ENCODE measurements at places on chromosomes 6 and 20.

- DNase-seq, result no peak
Observed at GRCh38 chr6:43325876-43326275, 17.2 kb upstream of the CRIP3 start.

GRCh38 chr6:73796881-73797280 is 100.9 kb downstream of the CD109 start:
- no peak for DNase-seq

- DNase-seq, result no peak
Observed at GRCh38 chr20:533526-533925, 10.1 kb downstream of the CSNK2A1 start.

DNA sequence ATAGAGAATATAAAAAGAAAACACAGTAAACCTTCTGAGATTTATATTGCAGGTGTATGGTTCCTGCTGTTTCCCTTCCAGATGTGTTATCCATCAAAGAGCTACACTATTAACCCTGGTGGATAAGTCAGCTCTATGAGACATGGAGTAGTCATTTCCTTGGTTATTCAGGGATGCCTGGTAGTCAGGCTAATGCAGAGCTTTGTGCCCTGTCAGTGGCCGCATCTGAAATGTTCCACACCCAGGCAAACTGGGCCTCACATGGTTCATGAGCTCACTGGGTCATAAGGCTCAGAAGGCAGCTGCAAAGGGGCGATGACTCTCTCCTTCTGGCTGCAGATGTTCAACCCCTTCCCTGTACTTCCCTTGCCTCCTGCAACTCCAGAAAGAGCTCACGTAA is 473.6 kb downstream of the EPHA7 start:
- DNase-seq, result no peak

DNA sequence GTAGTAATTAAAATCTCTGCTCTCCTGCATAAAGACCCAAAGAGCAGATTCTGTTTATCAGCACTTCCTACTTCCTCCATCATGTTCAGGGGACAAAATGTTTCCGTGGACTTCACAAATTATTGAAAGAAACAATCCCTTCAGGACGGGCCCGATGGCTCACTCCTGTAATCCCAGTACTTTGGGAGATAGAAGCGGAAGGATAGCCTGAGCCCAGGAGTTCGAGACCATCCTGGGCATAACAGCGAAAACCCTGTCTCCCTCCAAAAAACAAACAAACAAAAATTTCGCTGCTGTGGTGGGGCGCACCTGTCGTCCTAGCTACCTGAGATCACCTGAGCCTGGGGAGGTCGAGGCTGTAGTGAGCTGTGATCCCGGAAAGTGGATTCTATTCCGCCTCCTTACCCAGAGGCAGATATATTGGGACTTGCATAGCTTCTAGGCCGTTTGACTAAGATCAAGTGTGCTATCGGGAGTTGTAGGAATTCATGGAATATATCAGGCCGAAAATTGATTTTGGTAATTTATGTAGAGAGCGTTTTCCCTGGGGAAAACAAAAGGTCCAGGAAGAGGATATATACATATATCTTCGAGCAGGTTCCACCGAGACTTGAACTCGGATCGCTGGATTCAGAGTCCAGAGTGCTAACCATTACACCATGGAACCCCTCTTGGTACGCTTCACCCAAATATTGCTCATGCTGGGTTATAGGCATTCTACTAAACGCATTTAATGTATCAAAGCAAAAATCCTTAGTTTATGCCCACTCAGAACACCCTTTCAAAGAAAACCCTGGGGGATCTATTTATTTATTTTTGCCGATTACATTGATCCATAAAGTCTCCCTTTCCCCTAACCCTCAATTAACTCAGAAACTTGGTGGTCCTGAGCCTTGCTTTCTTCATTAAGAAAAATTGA is 74.5 kb upstream of the ZNF184 start:
- no peak for DNase-seq

DNA sequence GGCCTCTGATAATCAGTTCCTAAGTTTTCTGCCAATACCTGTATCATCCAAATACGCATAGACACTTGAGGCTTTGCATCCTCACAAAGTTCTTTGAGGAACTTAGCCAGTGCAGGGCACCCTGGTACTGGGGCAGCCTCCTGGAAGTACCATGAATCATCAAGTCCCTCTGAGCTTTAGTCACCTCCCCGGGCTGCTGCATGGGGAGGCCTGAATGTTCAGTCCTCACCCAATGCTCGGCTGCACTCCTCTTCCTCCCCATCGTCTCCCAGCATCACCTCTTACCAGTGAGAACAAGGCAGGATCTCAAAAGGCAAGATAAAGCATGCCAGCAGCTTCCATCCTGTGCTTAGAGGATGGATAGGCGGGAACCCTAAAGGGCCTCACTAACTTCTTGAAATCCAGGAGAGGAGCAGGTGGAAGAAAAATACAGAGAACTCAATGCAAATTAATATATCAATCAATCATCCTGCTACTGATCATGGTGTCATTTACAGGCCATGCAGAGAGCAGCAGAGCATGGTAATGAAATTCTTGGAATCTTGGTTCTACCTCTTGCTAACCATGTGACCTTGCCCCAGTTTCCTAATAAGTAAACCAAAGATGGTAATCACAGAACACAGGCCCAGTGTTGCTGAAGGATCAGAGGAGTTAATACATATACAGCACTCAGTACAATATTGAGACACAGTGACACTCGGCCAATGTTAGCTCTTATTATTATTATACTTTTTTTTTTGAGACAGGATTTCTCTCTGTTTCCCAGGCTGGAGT is 4.7 kb upstream of the CCN6 start:
- no peak for DNase-seq

- no peak for DNase-seq
Observed at GRCh38 chr6:139931747-139932146, 557.3 kb upstream of the CITED2 start.

DNA sequence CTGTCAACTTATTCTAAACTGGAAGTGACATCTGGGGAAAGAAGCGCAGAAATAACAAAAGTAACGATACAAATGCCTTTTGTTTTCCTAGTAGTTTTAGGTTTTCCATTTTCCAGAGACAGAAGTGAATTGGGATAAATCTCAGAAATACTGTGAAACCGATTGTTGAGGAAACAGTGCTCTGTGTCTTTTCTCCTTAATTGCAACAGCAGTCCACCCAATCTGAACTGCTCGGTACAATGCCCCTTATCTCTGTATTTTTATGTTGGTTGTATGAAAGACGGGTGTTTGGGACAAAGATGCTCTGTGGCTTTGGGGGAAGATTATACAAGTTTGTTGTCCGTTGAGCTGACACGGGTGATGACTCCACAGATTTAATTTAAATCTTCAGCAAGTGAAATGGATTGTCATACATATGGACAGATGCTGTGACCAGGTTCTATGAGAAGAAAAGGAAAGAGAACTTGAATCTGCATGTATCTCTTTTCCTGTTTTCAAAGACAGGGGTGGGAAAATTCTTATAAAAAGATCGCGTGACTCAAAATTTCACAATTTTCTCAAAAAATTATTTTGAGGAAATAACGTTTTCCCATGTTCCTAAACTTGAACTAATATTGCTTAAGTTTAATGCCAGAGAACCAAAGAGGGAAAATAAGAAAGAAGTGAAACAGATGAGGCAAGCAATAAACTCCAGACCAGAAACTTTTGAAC is 41.2 kb downstream of the SASH1 start:
- DNase-seq, result no peak

DNA sequence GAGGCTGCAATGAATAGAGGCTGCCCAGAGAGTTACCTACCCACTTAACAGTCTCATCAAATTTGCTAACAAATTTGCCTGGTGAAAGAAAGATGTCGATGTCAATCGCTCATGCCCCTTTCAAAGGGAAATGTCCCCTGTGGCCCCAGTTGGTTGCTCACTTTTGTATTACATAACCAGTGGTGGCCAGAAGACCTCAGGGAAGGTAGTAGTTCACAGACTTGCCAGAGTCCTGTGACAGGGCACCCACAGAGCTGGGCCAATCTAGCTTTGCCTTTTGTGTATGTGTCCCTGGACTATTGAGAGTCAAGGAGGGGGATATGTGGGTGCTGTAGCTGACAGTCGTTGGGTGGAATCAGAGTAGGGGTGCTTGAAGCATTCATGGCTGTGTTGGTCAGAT is 70.7 kb upstream of the CCN6 start:
- DNase-seq, result no peak

DNA sequence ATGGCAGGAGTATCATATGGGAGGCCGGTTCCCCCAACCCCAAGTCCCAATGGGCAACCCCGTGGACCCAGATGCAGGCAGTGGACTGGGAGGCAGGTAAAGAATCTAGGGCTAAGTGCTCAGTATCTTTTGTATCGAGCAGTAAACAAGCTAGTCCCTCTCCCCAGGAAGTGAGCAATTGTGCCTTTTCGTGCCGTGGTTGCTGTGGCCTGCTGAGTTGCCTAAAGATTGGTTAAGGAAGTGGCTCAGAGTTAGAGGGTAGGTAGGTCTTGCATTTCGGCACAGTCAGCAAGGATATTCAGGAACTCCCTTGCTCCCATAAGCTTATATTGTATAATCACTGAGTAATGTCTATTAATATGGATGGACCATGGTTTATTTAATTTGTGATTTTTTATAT is 1.3 kb upstream of the DNAH8 start:
- no peak for DNase-seq

DNA sequence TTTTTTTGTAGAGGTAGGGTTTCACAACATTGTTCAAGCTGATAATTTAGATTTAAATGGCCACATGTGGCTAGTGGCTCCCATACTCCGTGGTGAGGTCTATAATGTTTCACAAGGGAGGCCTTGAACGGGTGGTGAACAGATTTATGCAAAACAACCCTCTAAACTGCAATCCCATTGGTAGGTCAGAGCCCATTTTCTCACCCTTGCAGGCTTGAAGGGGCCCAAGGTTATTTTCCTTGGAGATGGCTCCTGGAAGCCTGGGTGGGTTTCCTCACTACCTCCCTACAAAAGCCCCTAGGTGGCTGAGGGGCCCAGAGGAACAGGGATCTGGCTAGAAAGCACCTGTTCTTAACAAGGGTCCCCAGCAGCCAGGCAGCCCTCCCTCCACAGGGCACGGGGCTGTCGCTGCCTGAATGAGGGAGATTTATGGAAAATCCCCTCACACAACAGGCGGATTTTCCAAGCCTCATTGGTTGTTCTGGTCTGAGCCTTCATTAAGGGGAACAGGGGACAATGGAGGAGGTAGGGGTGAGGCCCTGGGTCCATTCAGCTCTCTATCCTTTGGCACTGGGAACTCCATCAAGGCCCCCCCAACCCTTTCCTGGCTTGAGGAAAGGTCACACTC is 64.6 kb downstream of the VEGFA start:
- no peak for DNase-seq

- no peak for DNase-seq
Observed at GRCh38 chr20:50494428-50494827, 15.8 kb upstream of the PTPN1 start.

GRCh38 chr20:60142587-60142986 is 184.4 kb downstream of the CDH26 start:
- no peak for DNase-seq

GRCh38 chr20:58659841-58660240 is 8.8 kb downstream of the STX16 start:
- DNase-seq, result no peak

- DNase-seq, result no peak
Observed at GRCh38 chr6:15621203-15622044, 41.4 kb downstream of the DTNBP1 start.

- DNase-seq, result no peak
Observed at GRCh38 chr6:148898376-148899014, 151.7 kb downstream of the UST start.

- DNase-seq, result peak; percentile 86
Observed at GRCh38 chr6:113381959-113382358, 475.2 kb upstream of the MARCKS start.

- no peak for DNase-seq
Observed at GRCh38 chr20:19427480-19427879, 215.0 kb downstream of the SLC24A3 start.

DNA sequence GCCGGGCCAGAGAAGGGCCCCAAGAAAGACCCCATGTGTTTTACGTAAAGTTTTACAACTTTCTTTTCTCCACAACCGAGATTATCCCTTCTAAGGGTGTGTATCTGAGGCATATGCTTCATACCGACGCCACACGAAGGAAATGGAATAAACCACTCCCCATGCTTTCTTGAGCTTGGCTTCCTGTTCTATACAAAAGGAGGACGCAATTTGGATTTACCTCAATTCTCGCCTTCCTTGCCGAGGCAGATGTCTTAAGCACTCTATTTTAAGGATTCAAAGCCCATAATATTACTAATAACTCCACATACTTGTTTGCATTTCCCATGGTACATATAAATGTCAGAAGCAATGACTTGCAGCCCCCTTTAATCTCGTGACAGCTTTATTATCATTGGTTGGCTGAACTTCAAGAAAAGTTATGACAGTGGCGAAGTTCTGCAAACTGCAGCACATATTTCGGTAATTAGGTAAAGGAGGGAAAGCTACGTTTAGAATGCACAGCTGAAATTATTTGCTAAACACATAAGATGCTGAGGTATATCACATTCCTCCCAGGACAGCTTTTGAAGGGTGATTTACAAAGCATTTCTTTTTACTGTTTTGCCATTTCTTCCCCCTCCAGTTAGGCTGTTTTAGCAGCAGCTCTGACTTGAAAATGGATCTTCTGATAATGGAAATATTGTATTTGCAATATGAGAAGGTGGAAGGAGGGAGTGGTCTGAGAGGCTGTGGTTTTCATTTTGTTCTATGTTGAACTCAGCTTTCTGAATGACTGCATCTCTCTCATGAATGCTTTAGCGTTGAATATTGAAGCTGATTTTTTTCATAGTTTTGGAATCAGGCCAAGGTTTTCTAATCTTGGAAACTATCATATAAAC is 330.5 kb downstream of the EPHA7 start:
- DNase-seq, result no peak

- DNase-seq, result no peak
Observed at GRCh38 chr6:5455142-5455541, 193.8 kb downstream of the FARS2 start.

GRCh38 chr6:125363039-125363823 is 61.5 kb upstream of the HDDC2 start:
- peak; percentile 13 for DNase-seq

DNA sequence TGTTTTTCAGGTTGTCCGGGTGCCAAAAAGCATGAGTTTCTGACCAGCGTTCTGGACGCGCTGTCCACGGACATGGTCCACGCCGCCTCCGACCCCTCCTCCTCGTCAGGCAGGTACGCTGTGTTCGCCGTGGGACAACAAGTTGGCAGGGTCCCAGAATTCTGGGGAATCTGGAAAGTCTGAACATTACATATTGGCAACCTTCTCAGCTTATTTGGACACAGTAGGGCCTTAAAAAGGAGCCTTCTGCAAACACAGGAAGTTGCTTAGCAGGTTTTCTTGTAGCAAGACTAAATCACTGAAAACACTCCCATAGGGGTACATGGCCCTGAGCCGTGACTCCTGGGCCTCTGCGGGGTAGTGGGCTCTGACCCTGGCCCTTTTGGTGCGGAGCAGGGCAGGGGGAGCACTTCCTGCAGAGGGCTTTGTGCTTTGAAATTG is 209.7 kb downstream of the SMOC2 start:
- DNase-seq, result no peak

DNA sequence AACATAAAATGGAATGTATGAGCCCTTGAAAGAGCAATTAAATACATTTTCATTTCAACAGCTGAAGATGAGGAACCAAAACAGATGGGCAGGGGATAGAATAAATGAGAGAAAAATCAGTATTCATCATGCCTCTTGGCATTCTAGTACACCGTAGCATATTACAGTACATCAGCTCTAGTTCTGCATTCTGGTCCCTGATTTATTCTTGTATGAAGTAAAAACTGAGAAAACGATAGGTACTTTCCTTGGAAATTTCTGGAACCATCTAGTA is 349.4 kb downstream of the ARHGAP18 start:
- no peak for DNase-seq

GRCh38 chr6:76681781-76682180 is 609.3 kb upstream of the IMPG1 start:
- DNase-seq, result no peak

GRCh38 chr6:84304881-84305280 is 77.4 kb upstream of the CEP162 start:
- DNase-seq, result no peak

All from astrocyte of the cerebellum (primary cell).